ENCODE measurements at places on chromosomes 2 and 18.

DNA sequence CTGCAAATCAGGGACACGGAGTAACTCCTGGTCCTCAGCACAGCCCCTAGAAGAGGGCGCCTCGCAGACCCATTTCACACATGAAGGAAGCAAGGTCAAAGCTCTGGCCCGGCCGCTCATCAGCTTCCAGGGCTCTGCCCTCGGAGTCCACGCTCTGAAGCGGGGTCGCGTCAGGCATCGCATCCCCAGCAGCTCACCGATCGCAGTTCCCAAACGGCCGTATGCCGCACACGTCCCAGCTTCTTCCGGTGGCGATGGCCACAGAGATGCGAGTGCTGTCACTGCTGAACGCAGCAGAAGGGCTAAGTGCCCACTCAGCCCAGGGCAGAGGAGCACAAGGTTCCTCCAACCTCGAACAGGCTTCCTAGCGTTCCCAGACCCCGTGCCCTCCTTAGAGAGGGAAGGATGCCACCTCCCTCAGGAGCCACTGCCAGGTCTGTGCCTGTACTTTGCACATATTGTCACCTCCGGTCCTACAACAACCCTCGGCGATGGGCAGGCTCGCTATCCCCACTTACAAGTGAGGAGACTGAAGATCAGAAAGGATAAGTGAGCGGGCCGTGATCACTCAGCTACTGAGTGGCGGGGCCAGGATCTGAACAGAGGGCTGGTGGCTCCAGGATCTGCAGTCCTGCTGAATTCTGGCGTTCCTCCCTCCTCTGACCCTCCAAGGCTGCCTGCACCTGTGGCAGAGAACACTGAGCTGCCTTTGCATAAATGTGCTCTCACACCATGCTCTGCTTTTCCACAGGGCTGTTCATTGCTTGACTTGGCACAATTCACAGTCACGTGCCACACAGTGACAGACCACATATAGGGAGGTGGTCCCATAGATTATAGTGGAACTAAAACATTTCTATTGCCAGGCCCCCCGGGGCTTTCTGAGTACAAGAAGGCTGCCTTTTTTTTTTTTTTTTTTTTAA is 71.4 kb downstream of the COPS8 start:
- no peak for DNase-seq

GRCh38 chr2:164821338-164821737 is 20.3 kb downstream of the COBLL1 start:
- no peak for DNase-seq

DNA sequence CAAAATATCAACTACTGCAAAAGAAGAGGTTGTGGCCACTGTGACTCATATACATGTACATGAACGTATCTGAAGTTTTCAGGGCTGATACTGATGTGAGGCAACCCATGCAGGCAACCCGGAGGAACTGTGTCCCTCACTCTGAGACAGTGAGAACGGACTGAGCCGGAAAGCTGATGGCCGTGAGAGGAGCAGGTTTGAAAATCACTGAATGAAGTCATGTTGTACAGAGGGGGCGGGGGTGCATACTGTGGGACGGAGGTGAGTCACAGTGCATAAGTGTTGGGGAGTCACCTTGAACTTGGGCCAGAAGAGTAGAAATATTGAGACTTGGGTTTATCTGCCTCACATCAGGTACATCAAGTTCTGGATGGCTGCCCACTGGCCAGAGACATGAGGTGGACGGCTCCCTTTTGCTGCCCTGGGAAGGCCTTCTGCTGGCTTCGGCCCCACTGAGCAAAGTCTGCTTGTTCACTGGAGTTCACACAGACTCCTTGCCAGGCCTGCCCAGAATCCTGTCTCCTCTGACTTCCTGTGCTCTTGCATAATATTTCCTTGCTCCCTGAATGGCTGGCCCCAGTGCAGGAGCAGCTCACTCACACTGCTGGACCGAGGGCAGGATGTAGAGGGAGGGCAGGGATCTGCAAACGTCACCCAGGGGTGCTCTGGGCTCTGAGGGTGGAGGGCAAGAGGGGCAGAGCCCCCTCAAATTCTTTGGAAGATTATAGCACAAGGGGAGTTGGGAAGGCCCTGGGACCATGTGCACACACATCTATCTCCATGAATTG is 18.1 kb downstream of the EPAS1 start:
- peak; percentile 91 for DNase-seq

DNA sequence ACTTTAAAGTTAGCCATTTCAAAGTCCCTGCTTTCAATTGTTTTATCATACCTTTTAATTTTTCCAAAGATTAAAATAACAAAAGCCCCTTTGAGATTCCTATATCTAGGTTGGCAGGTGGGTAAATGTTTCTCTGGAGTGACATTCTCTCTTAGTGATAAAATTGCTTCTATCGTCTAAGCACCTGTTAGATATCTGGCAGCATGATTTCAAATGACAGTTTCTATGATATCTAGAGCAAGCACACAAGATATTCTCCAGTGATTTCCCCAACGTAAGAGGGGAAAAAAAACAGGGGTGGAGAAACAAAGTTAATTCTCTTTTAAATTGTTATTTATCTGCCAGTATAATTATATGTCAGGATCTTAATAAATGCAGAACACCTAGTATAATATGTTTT is 610.2 kb downstream of the DSC3 start:
- DNase-seq: no peak

DNA sequence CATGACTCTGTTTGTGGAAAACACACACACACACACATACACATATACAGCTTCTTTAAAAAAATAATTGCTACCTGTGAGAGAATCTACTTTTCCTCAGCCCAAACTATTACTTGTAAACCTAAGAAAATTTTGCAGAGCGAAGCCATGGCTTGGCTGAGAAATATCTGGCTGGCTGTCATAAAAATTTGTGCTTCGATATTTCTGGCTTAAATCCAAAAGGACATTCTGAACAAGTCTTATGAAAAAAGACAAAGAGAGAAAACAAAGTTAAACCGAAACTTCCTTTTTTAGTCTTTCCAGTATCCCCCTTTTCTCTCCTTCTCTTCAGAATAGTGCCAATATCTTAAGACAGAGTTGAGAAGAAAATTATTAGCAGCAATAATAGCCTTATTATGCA is 2048.0 kb downstream of the SUCLG1 start:
- DNase-seq: no peak

- DNase-seq: no peak
These were observed 927.0 kb downstream of the DPP10 start for GRCh38 chr2:115369400-115369799.

DNA sequence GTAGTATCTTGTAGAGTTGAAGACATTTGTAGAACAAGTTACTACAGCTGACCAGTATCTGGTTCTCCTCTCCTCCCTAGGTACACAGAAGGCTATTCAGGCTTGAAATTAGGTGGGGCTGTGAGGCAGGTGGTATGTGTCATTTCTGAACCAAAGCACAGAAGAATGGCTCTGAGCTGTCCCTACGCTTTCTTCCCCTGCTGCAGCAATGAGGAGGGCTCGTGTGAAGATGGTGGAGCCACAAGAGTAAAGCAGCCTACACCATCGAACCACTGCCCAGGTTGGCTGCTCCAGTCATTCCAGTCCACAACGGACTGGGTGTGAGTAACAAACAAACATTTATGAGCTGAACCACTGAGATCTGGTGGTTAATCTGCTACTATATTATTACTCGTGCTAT is 148.9 kb downstream of the DTNB start:
- no peak for DNase-seq

DNA sequence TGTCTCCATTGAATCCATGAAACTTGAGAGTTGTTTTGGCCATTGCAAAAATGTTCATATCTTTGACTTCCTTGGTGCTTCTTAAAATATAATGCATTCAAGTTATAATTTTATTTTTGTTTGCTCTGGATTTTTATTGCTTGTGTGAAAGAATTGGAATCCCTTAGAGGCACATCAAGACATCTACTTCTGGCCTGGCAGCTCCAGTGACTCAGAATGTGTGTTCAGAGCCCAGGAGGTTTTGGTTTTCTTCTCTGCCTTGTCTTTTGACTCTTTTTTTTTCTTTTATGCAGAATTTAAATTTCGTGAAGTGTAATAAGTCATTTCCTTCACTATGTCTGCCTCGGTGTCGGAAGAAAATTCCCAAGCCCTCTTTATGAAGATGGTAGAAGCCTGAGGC is 180.2 kb downstream of the LTBP1 start:
- no peak for DNase-seq

GRCh38 chr2:233053928-233054784 is 6.0 kb upstream of the INPP5D start:
- peak; percentile 82 for DNase-seq

- no peak for DNase-seq
These were observed 7.5 kb downstream of the RIOK3 start for GRCh38 chr18:23460285-23461273.

DNA sequence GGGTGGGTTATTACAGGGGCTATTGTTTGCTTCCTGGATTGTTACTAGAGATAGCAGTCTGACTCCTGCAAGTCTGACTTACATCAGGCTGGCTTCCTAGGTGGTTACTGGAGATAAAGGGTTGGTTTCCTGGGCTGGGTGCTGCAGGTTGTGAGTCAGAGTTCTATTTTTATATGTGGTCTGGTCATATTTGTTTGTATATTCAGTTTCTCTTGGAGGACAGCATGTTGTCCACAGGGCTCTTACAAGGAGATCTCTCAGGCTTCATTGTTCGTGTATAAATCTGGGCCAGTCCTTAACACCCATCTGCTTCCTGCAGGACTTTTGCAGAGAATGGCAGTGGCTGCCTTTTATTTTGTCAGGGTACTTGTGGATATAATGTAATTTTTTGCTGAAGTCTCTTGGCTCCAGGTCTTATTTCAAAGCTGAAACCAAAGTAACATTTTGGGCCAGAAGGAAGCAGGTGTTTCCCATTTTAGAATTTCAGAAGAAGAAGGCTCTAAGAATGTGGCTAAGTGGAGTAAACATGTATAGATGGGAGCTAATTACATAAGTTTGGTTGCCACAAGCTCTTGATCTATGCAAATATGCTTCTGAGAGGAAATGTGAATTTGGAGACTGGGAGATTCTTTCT is 65.9 kb upstream of the SLC16A14 start:
- no peak for DNase-seq

- no peak for DNase-seq
These were observed 11.0 kb downstream of the MAP3K20 start for GRCh38 chr2:173086518-173087213.

GRCh38 chr2:236629961-236630872 is 60.6 kb downstream of the ACKR3 start:
- no peak for DNase-seq

DNA sequence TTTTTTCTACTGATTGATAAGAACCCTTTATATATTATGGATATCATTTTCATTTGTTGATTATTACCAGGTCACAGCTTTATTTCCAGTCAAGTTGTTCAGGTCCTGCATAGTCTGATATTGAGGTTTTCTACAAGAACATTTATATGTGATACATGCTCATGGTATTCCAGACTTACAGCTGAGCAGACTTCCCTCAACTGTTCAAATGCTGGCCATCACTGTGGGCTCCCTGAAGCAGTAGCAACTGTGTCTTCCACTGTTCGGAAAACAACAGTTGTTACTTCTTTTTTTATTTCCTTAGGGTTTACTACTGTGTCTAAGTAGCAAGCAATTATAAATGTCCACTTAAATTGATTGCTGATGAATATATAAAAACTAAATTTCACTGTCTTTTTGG is 79.5 kb downstream of the DGKD start:
- DNase-seq: no peak

DNA sequence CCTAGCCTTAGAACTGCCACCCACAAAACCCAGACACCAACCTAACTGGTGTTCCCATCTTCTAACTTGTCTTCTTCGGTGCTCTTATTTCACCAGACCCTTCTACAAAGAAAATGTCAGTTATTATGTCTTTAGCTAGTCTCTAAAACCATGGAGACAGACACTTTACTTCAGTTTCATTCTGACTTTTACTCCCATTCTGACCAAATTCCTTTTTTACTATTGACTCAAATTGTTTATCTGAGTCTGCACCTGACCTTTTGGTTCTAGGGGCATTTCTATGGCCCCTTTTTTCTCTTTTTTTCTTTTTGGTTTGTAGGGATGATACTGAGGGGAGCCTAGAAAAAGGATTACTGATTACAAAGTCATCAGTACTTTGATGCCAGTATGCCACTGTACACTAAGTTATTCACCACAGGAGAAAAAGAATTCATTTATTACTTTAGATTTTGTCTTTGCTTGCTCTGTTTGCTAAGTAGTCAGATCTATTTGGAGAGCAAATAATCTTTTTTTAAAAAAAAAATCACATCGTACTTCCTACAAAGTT is 6.8 kb upstream of the SLC1A4 start:
- no peak for DNase-seq

GRCh38 chr2:150675807-150676206 is 188.3 kb upstream of the RND3 start:
- DNase-seq: no peak

- DNase-seq: no peak
These were observed 54.5 kb upstream of the DAPL1 start for GRCh38 chr2:158740621-158741020.

GRCh38 chr2:95310651-95311050 is 13.5 kb downstream of the KCNIP3 start:
- no peak for DNase-seq

DNA sequence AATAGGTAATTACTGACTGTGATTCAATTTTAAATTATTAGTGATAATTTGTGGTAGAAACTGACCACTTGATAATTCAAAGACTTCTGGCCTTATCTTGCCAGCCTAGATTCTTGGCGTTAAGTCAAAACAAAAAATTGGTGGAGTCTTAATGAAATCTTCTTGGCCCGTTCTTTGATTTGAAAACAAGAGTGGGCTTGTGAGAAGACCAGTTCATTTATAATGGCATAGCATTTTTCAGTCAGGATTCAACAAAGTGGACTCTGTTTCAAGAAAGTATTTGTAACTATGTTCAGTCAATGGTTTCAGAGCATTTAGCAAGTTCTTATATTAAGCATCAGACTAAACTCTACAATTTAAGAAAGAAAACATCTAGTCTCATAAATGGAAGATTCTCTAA is 26.0 kb downstream of the ITGA4 start:
- DNase-seq: no peak

GRCh38 chr2:62556086-62556485 is 50.1 kb upstream of the TMEM17 start:
- DNase-seq: no peak

DNA sequence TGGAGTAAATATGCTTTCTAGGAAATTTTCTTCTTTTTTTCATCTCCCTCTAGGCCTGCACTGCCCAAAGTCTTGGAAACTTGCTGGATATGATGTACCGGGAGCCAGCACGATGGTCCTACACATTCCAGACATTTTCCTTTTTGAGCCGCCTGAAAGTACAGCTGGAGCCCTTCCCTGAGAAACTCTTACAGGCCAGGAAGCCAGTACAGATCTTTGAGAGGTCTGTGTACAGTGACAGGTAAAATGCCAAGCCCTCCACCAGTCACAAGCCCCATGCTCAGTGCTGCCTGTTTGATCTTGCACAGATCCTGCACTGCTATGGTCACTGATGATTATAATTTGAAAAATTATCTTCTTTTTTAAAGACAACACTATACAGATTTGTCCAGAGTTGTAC is 20.0 kb downstream of the DGUOK start:
- no peak for DNase-seq

All from RWPE1 (cell line).